ENCODE measurements at places on chromosomes 6 and 20.

DNA sequence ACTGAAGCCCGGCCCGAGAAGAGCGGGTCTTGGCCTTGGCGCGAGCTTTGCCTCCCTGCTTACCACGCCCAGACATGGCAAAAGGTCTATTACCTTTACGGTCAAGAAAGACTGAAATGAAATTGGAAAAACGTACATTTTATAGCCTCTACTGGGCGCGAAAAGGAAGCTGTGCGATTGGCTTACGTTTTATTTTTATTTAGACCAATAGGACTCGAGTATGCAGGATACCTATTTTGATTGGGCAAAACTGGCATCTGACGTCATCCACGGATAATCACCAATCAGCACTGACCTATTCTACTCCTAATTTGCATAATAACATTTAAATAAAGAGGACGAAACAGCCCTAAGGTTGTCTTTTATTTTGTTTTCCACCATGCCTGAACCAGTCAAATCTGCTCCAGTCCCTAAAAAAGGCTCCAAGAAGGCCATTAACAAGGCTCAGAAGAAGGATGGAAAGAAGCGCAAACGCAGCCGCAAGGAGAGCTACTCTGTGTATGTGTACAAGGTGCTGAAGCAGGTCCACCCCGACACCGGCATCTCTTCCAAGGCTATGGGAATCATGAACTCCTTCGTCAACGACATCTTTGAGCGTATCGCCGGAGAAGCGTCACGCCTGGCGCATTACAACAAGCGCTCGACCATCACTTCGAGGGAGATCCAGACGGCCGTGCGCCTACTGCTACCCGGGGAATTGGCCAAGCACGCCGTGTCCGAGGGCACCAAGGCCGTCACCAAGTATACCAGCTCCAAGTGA is 97.4 kb downstream of the OR2B2 start:
- DNase-seq = peak; percentile 79

DNA sequence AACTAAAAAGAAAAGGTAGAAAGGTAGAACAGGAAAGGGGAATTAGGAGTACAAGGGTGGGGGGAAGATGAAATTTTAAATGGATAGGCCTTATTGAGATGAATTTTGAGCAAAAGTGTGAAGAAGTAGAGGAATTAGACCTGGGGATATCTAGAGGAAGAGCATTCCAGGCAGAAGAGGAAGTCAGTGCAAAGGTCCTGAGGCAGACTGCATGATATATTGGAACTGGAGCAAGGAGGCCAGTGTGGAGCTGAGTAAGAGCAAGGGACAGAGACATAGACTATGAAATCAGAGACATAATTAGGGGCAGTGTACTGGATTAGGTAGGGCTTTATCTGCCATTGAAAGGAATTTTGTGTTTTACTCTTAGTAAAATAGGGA is 40.4 kb downstream of the MAPK14 start:
- no peak for DNase-seq

DNA sequence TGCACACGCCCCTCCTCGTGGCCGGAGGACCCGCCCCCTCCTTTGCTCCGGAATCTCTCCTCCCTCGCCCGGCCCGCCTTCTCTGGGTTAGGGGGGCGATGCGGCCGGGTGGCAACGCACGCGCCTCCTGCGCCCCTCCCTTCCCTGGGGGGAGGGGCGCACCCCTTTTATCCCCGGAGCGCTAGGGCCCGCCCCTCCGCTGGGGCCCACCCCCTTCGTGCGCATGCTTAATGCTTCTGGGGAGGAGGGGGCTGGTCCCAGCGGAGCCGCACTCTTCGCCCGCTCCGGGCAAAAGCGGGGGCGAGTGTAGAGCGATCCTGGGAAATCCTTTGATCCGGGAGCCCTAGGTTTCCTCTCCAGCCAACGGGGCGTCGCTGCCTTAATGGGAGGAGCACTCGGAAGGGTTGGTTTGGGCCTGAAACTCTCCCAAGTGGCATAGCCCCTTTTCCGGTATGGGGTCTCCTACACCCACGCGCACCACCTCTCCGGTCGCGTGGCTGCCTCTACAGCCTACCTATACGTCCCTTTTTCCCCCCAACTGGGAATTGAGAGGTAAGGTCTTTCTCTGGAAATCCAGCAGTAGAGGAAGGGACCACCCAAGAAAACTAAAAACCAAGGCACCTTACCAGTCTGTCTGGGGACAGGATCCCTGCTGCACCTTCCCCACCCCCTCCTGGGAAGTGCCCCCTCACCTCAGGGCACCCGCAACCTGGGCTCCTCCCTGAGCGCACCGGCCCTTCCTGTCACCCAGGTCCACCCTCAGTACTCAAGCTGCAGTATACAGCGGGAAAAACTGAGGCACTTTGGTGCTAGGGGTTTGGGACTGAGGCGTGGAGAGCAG is 2.1 kb downstream of the SOX12 start:
- DNase-seq = peak; percentile 89

DNA sequence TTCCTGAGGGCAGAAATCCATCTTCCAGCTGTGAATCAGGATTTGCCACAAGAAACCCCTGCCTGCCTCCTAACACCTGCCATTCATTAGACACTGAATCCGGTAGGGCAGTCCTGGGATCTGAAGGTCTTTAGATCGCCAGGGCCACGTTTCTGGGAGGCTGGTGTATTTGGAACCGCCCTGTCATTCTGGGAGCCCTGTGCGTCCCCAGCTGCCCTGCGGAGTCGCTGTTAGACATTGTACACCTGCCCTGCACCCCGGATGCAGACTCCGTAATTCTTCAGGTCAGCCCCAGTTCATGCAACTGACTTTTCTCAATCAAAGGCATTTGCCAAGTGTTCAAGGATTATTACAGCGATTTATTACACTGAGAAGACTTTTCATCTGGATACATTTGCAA is 193.2 kb downstream of the TBC1D7 start:
- no peak for DNase-seq
